SJSA1 (cell line): ENCODE measurements at places on chromosomes 13 and 19. TPM values are rescaled to one million over a fixed set of nuclear protein-coding genes. Genes with fewer than 3 reads are reported as not detected.
A peak's percentile ranks its signal among the peaks of the same experiment; 100 is the strongest.

DNA sequence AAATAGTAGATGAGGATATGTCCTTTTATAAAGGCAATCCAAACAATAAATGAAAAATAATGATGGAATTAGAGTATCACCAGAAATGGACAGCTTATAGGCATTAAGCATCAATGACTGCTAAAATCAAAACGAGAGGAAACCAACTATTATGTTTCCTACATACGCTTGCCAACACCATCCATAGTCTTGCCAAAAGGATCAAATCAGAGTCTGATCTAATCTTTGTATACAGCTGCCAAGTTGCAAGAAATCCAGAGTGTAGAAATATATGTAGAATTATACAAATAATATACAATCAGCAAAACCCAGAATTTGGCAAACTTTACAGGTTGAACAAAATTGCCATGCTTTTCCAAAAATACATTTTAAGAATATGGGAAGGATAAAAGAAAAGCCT is 1661.6 kb downstream of the SLITRK1 start:
- H3K36me3 ChIP-seq, result no peaks in the 10 kb centered on the region
- H3K4me3 ChIP-seq, result no peak overlapping the region
- no peaks in the 10 kb centered on the region for H3K4me1 ChIP-seq
- DNase-seq, result no peak
- H3K27me3 ChIP-seq, result no peaks in the 10 kb centered on the region

DNA sequence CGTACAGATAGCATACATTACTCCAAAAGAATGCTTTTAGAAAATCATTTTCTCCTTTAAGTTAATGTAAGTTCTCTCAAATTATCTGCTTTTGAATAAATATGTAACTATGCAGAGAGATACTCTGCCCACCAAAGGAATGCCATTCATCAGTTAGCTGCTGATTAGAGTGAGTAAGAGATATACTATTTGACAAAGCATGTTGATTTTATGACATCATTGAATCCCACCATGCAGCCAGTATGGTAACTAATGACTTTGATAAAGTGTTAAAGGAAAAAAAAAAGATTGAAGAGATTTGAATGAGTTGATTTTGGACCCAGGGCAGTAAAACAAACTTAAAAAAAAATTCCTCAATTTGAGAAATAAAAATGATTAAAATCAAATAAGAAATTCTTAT is 521.5 kb downstream of the SLITRK6 start:
- no peaks in the 10 kb centered on the region for H3K27me3 ChIP-seq
- peak overlapping the region; percentile 39 for H3K27ac ChIP-seq
- H3K4me3 ChIP-seq, result no peak overlapping the region
- H3K36me3 ChIP-seq, result no peaks in the 10 kb centered on the region
- peaks cover 24% of the 10 kb centered on the region for H3K4me1 ChIP-seq

DNA sequence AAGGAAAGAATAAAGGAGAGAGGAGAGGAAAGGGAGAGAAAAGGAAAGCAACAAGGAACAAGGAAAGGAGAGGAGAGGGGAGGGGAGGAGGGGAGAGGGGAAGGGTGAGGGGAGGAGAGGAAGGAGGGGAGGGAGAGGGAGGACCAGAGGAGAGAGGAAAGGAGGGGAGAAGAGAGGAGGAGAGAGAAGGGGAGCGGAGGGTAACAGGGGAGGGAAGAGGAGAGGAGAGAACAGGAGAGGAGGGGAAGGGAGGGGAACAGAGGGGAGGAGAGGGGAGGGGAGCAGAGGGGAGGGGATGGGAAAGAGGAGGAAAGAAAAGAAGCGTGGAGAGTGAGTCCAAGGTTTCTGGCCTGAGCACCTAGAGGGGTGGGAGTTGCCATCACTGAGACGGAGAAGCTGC is 26.7 kb downstream of the FAAP24 start:
- H3K4me3 ChIP-seq, result no peak overlapping the region
- H3K4me1 ChIP-seq, result no peaks in the 10 kb centered on the region
- DNase-seq, result no peak
- peaks cover 10% of the 10 kb centered on the region; the same call in 1 of the 2 replicates for H3K36me3 ChIP-seq

DNA sequence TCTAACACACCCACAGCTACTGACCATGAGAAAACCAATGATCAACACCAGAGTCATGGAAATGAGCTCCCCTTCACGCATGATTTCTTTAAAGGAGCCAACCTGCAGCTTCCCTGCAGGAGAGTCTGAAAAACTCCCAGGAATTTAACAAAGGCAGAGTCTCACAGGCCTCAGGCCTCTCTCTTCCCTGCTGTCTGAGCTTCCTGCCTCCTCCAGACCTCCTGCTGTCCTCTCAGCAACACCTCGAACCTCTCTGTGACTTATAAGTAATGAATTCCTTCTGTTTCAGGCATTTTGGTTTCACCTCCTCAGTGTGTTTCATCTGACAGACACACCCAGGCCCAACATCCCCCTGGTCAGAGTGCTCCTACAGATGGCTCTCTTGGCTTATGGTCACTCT is 1044.4 kb downstream of the UQCRFS1 start:
- H3K27me3 ChIP-seq, result no peaks in the 10 kb centered on the region
- no peaks in the 10 kb centered on the region for H3K36me3 ChIP-seq
- H3K4me3 ChIP-seq, result no peak overlapping the region
- H3K27ac ChIP-seq, result no peak overlapping the region

DNA sequence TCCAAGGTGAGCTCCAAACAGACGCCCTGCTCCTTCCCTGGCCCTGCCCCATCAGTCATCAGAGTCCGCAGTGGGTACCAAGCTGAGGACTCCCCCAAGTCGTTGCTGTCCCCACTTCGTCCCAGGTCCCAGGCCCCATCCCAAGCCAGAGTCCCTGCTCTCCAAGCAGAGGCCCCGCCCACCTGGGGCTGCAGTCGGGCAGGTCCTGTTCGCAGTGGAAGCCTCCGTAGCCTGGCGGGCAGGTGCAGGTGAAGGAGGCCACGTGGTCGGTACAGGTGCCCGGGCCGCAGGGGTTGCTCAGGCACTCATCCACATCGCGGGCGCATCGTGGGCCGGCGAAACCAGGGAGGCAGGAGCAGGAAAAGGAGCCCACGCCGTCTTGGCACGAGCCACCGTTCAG is 19.4 kb downstream of the NOTCH3 start:
- DNase-seq, result no peak
- no peak overlapping the region for H3K4me3 ChIP-seq
- H3K27ac ChIP-seq, result no peak overlapping the region
- peaks cover 68% of the 10 kb centered on the region for H3K36me3 ChIP-seq

DNA sequence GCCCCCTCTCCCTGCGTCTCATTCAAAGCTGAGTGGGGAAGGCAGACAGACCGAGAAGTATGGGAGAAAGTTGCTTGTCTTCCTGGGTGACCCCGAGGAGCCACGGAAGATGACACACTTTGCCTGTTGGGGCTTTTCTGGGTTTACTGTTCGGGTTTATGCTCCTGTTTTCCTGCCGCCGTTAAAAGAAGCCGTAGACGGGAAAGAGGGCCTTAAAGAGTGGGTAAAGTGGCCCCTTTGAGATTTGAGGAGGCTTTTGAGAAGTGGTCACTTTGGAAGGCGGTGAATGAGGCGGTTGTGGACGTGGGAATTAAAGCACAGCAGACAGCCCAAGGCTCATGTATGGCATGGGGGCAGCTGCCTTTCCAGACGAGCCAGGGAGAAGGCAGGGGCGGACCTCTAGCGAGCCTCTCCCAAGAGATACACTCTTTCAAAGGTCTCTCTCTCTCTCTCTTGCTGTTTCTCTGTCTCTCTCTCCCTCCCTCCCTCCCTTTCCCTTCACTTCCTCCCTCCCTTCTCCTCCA is 493 bp upstream of the LHFPL6 start:
- peaks cover 30% of the 10 kb centered on the region for H3K36me3 ChIP-seq
- peak overlapping the region; percentile 93 for H3K4me3 ChIP-seq
- peak; percentile 55 for DNase-seq
- H3K4me1 ChIP-seq, result peaks cover 21% of the 10 kb centered on the region
- H3K27me3 ChIP-seq, result no peaks in the 10 kb centered on the region

DNA sequence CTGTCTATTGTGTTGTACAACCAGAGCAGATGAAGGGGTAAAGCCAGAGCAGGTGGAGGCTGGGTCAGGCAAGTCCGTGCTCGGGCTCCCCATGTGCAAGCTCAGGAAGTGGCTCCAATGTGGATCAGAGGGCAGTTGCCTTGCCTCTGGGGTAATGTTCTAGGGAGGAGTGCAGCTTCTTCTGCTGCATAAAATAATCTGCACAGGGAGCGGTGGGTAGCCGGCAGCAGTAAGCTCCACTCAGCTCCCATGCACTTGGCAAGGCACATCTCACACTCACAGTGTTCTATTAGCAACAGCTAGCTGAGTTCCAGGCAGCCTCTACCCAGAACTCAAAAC is 565.3 kb upstream of the SLITRK1 start:
- H3K4me1 ChIP-seq, result no peaks in the 10 kb centered on the region
- H3K27ac ChIP-seq, result no peak overlapping the region
- no peaks in the 10 kb centered on the region for H3K36me3 ChIP-seq
- no peaks in the 10 kb centered on the region for H3K27me3 ChIP-seq

- H3K4me3 ChIP-seq, result no peak overlapping the region
- H3K27me3 ChIP-seq, result no peaks in the 10 kb centered on the region
- no peaks in the 10 kb centered on the region for H3K36me3 ChIP-seq
- peak overlapping the region; percentile 5 for H3K27ac ChIP-seq
- no peak for DNase-seq
- H3K4me1 ChIP-seq, result peaks cover 14% of the 10 kb centered on the region
Observed at GRCh38 chr19:31232871-31233270, 116.4 kb downstream of the TSHZ3 start.

DNA sequence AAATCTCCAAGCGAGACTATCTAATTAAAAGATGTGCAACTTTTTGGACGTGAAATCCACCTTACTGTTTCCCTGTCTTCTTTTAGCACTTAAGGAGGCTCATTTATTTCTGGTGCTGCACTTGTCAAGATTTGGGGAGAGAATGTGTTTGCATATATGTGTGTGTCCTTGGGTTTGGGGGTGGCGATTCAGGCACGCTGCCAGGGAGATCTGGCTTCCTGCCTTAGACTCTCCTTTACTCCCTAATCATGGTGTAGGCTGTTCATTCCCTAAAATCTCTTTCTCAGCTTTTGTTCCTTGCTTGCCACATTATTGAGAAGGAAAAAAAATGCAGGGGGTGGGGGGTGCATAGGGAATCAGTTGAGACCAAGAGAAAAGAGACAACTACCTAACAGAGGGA is 271.2 kb downstream of the DCLK1 start:
- no peaks in the 10 kb centered on the region for H3K36me3 ChIP-seq
- H3K4me1 ChIP-seq, result peaks cover 27% of the 10 kb centered on the region
- H3K27ac ChIP-seq, result no peak overlapping the region
- no peak for DNase-seq
- H3K27me3 ChIP-seq, result no peaks in the 10 kb centered on the region

GRCh38 chr13:53207556-53207955 is 178.9 kb downstream of the OLFM4 start:
- H3K4me1 ChIP-seq, result no peaks in the 10 kb centered on the region
- no peaks in the 10 kb centered on the region for H3K36me3 ChIP-seq
- DNase-seq, result no peak
- H3K27ac ChIP-seq, result no peak overlapping the region
- H3K4me3 ChIP-seq, result no peak overlapping the region
- no peaks in the 10 kb centered on the region for H3K27me3 ChIP-seq

DNA sequence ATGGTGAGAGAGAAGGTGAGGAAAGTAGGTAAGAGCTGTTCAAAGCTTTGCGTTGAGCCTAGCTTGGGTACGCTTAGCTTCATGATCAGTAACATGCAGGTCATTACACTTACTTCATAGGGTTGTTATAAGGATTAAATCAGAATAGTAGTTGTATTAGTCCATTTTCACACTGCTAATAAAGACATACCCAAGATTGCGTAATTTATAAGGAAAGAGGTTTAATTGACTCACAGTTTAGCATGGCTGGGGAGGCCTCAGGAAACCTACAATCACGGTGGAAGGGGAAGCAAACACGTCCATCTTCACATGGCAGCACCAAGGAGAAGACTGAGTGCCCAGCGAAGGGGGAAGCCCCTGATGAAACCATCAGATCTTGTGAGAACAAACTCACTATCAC is 21.9 kb downstream of the GPALPP1 start:
- no peaks in the 10 kb centered on the region for H3K4me1 ChIP-seq
- no peak overlapping the region for H3K4me3 ChIP-seq
- no peak for DNase-seq
- H3K27ac ChIP-seq, result no peak overlapping the region

DNA sequence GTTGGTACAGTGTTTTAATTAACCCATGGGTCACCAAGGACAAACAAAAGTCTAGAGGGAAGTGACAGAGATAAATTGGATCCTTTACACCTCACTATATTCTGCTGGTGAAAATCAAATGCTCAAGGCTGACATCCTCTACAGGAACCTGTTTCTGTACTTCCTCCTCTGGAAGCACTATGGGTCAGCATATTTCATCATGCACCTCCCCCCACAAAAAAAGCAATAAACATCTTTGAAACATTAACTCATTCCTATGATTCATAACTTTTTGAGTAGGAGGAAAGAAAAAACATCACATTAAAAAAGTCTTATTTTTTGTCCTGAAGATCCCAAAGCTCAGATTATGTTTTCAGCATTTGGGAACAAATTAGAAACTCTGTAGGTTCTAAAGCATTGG is 588.3 kb upstream of the SGCG start:
- H3K27ac ChIP-seq, result no peak overlapping the region
- no peaks in the 10 kb centered on the region for H3K27me3 ChIP-seq
- no peaks in the 10 kb centered on the region for H3K4me1 ChIP-seq
- H3K4me3 ChIP-seq, result no peak overlapping the region

GRCh38 chr19:38457202-38457601 is 23.7 kb downstream of the RYR1 start:
- no peak overlapping the region for H3K27ac ChIP-seq
- no peak overlapping the region for H3K4me3 ChIP-seq
- DNase-seq, result no peak

DNA sequence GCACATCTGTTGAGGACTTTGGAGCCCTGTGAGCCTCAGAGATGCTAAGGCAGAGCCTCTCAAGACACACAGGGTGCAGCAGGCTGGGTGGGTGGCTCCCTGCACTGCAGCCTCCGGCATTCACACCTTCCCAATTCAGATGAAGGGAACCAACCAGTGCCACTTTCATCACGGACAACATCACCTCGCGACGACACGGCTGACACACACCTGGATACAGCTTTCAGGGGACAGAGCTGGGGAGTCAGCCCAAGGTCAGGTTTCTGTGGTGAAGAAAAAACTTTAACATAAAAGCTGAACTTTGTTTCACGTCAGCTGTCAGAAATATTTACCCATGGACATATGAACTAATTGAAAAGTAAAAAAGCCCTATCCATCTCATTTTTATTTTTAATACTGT is 24.9 kb upstream of the ARHGEF7 start:
- DNase-seq, result no peak
- no peaks in the 10 kb centered on the region for H3K36me3 ChIP-seq
- no peak overlapping the region for H3K4me3 ChIP-seq
- H3K27me3 ChIP-seq, result peaks cover 15% of the 10 kb centered on the region; the same call in 1 of the 2 replicates

GRCh38 chr13:75685239-75685697 is 49.1 kb downstream of the LMO7 start:
- no peak overlapping the region for H3K4me3 ChIP-seq
- H3K27ac ChIP-seq, result peak overlapping the region; percentile 47; the same call in 1 of the 2 replicates
- H3K36me3 ChIP-seq, result 0 out of 2 replicates have a peak, but pooled peaks cover 6% of the 10 kb centered on the region
- no peaks in the 10 kb centered on the region for H3K27me3 ChIP-seq
- peak; percentile 74 for DNase-seq

- peaks cover 9% of the 10 kb centered on the region for H3K4me1 ChIP-seq
- no peaks in the 10 kb centered on the region for H3K36me3 ChIP-seq
- DNase-seq, result no peak
- H3K4me3 ChIP-seq, result no peak overlapping the region
- H3K27me3 ChIP-seq, result no peaks in the 10 kb centered on the region
- H3K27ac ChIP-seq, result peak overlapping the region; percentile 51
Observed at GRCh38 chr13:28401303-28402056, 93.4 kb downstream of the FLT1 start.

GRCh38 chr19:49570138-49570856 is 10.1 kb downstream of the NOSIP start:
- H3K27ac ChIP-seq, result no peak overlapping the region
- H3K4me3 ChIP-seq, result no peak overlapping the region
- H3K27me3 ChIP-seq, result no peaks in the 10 kb centered on the region
- peaks cover 32% of the 10 kb centered on the region for H3K36me3 ChIP-seq
- peaks cover 9% of the 10 kb centered on the region for H3K4me1 ChIP-seq

MBD3L5 gene
- total RNA-seq, result not detected in 2 replicates

FCER2 gene
- not detected in 2 replicates for total RNA-seq

ZNF208 gene
- total RNA-seq, result not detected in 2 replicates

CYP4F3 gene
- total RNA-seq, result not detected in 2 replicates

ZNF492 gene
- not detected in 2 replicates for total RNA-seq
